ENCODE measurements at places on chromosomes 3 and 15.

- no peak for DNase-seq
Measured at GRCh38 chr3:14283092-14283812, 104.6 kb downstream of the LSM3 start.

DNA sequence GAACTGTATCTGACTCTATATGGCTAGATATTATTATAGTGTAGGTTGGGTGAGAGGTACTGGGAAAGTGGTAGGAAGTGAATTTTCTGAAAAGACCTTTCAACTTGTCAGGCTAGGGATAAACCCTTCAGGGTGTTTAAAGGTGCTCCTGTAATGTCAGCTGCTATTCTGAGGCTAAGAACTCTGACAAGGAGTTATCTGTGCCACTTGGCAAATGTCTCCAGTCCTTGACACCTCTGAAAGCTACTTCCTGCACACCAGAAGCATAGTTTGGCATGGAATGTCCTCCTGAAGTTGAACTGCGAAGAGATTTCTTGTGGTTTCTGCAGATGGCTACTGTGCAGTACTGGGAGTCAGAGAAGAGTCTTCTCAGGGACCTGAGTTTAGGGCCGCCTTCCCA lies 194.3 kb downstream of the CDIN1 start:
- no peak for DNase-seq

DNA sequence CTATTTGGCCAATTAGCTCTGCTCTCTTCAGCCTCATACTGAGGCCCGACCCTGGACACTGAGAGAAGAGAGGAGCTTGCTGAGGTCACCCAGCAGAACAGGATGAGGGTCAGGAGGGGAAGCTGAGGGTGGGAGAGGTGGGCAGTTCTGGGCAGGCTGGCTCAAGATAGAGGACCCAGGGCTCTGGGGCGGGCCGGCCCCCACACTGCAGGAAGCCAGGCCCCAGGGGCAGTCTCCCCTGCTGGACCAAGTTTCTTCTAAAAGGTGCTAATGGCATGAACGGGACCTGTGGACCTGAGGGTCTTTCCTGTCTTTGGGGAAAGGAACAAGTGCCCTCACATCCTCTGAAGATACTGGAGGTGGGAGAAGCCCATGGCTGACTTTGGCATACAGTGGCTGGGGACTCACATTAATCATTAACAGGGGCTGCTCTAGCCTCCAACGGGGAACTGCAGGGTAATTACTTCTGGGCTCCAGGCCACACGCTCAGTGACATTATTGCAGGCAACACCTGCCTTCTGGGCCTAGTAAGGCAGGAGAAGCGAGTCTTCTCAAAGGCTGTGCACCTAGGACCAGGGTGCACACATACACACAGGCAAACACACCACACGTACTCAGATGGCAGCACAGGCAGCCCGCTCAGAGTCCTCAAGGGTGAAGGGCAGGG lies 10.6 kb downstream of the HCN4 start:
- peak; percentile 33 for DNase-seq

- no peak for DNase-seq
Measured at GRCh38 chr3:124787476-124788195, 57.4 kb downstream of the UMPS start.

DNA sequence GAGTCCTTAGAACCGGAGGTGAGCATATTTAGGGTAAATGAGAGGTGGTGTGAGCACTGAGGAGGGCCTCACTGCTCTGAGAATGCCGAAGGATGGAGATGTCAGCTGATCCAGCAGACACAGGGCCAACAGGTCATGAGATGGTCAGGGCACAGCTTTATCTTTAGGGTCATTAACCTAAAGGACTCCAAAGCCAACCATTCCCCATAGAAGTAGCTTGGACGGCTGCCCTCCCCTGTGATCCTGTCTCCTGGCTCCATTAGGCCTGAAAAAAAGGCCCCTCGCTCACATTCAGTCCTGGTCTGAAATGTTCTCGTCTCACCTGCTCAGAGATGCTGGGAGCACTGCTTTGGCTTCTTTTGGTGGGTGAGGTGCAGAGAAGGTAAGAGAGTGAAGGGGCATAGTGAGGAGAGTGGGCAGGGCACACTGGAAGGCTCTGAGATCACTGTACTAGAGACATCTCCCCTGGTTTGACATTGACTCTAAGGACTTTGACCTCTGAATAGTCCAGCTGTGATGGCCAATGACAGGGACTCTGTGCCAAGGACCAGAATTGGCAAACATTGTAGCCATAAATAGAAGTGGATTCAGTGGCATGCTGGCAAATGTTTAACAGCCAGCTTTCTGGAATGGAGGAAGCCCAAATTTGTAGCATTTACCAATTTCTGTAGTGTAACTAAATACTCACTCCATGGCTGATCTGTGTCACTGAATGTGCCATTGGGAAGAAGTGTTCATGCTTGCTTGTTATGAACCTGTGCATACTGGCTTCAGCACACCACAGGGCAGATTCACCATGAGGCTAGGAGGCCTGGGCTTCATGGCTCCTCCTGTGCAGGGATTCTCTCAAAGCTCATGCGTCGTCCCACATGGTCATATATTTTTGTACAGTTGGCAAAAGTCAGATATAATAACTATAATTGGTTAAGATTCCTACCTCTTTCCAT lies 76.2 kb upstream of the MRPS22 start:
- DNase-seq: no peak

GRCh38 chr3:25423780-25424588 lies 4.1 kb upstream of the RARB start:
- DNase-seq: no peak

GRCh38 chr3:64049832-64050231 lies 26.5 kb upstream of the PSMD6 start:
- no peak for DNase-seq

DNA sequence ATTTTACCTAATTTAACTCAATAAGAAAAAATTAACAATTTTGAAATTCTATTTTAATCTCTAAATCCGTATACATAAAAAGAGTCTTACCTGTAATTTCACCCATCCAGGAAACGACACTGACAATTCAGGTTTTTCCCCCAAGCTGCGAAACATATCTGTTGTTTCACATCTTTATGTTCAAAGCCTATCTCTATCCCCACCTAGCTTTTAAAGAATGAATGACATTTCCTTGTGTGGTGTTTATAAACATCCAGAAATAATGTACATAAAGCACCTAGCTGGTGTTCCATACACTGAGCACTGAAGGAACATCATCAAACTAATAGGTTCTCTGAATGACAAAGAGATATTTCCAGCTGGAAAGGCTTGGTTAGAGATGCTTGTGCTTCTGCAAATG lies 867.8 kb downstream of the SQOR start:
- DNase-seq: no peak

GRCh38 chr15:73601451-73602445 lies 31.4 kb downstream of the NPTN start:
- peak; percentile 46 for DNase-seq

GRCh38 chr3:133547432-133548041 lies 25.9 kb upstream of the CDV3 start:
- DNase-seq: no peak

GRCh38 chr3:179184826-179185225 lies 36.7 kb downstream of the PIK3CA start:
- DNase-seq: no peak

- no peak for DNase-seq
Measured at GRCh38 chr15:40762919-40763800, 708 bp upstream of the GCHFR start.

DNA sequence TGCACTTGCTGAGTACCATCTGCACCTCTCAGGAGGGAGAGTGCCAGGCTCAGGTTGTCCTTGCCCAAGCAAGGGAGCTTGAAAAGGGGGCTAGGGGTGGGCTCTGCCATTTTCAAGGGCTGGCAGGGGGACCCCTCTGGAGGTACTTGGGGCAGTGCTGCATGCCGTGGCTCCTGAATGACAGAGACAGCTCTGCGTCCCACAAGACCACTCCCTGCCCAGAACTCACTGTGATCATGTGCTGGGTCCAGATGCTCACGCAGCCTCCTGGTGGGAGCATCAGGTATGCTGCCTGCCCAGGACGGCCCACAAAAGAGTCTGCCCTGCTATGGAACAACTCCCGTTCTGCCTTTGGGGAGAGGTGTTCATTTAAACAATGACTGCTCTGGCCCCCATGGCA lies 165.2 kb downstream of the GOLGA6L4 start:
- no peak for DNase-seq

DNA sequence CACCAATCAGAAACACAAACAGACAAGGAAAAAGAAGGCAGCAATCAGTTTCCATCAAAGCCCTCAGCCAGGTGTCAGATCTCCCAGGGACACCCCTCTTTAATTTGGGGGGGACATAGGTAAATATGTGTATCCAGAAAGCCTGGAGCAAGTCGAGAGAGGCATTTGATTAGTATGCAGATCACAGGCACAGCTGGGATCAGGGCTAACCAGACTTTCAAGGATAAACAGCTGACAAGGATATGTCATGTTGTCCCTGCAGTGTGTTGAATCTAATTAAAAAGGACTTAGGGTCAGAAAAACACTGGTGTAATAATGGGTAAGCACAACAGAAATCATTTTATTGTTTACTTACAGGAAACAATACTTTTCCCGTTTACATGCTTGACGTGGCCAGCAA lies 30.2 kb downstream of the NSMCE3 start:
- no peak for DNase-seq

DNA sequence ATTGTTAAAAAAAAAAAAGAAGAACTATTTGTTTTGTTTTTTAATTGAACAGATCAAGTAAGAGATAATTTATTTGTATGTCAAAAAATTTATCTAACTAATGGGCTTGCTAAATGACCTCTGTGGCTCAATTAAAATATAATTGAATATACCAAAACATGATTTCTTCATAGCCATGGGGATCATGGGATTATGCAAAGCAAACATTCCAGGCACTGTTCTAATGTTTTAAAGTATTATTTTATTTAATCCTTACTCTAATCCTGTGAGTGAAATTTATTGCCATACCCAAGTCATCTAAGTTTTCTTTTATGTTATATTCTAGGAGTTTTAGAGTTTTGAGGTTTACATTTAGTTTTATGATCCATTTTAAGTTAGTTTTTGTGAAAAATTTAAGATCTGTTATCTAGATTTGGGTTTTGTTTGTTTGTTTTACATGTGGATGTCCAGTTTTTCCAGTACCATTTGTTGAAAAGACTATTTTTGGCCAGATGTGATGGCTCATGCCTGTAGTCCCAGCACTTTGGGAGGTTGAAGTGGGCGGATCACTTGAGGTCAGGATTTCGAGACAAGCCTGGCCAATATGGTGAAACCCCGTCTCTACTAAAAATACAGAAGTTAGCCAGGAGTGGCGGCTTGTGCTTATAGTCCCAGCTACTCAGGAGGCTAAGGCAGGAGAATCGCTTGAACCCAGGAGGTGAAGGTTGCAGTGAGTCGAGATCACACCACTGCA lies 52.3 kb upstream of the CNOT10 start:
- no peak for DNase-seq

DNA sequence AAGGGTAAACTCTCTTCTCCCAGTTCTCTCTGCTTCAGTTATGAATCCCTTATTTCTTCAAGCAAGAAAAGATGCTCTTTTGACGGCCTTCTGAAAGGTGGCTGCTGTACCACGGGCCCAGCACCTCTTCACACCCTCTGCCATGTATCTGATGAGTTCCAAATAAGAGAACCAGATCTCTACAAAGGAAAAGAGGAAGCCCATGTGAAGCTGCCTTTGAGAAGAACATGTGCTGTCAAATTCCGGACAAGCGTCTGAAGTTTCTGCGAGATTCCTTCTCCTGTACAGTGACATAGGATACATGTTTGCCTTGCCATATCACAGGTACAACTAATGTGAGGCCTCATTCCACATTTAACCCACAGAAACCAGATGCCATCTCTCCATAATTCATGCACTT lies 59.2 kb downstream of the SH3BP5 start:
- no peak for DNase-seq

DNA sequence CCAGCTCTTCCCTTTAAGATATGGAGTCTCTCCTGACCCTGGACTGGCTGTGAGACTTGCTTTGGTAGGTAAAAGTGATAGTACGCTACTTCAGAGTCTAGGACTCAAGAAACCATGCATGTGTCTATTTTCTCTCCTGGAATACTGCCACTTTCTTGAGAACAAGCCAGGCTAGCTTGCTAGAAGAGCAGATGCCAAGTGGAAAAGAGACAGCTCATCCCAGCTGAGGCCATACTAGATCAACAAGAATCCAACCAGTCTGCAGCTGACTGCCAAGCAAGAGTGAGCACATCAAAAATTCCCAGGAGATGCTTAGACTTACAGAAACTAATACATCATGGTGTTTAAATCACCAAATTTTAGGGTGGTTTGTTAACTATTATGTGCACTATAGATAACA lies 208.3 kb upstream of the RBMS3 start:
- no peak for DNase-seq

GRCh38 chr3:195150181-195151118 lies 120.5 kb downstream of the XXYLT1 start:
- DNase-seq: no peak

DNA sequence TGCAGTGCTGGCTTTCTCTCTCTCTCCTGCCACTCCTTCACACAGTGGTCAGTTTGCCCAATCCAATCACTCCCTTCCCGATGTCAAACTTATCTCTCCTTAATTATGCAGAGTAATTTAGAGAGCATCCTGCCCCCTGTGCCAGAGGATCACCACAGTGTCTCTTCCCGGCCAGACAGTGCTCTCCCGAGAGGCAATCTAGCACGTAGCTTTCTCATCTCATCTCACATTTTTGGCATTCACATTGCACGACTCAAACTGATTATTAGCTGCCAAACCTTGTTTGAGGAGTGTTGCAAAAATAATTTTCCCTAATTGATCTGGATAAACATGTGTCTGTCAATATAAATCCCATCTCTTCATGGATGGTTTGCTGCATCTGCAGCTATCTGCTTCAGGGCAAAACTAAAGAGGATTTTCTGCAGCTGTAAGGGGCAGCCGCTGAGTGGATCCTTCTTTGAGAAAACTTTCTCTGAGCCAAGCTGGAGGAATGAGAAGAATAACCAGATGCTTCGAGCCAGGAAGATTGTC lies 37.8 kb downstream of the SSUH2 start:
- DNase-seq: no peak

DNA sequence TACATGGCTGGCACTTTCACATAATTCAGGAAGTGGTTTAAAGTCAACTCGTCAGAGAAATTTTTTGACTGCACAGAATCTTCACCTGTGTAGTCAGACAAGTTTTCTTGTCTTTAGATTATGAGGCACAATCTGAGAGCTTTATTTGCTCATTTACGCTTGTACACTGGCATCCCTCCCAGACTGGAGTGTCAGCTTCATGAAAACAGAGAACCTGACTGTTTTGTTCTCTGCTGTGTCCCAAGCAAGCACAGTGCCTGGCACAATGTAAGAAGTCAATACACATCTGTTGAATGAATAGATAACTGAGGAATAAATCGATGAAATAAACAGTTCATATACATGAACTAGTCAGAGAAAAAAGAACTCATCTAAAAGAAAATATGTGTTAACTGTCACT lies 846.1 kb upstream of the CFAP20DC start:
- no peak for DNase-seq

GRCh38 chr3:48367201-48367600 lies 4.8 kb upstream of the FBXW12 start:
- peak; percentile 53 for DNase-seq

- no peak for DNase-seq
Measured at GRCh38 chr15:89293012-89293411, 41.6 kb downstream of the POLG start.

All from NCI-H1694 treated with DMSO at 0.1 percent for 48 hours (cell line).